ENCODE measurements at places on chromosomes 12 and 14.
A peak's percentile ranks its signal among the peaks of the same experiment; 100 is the strongest.

- no peak for DNase-seq
Measured at GRCh38 chr14:80077262-80077661, 134.0 kb downstream of the DIO2 start.

DNA sequence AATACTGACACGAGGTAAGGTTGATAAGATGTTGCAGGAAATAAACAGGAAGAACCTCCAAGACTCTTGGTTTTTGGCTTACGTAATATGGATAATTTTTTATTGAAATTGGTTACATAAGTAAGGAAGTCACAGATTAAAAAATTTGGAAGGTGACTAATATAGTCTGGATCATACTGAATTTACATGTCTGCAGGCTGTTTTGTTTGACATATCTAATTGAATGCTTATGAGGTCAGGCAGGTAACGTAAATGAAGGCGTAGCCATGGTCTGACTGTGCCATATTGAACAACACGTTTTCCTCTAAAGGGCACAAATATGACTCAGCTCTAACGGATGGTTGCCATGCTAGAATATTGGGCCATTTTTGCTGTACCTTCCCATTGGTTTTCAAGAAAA lies 648.1 kb upstream of the NOVA1 start:
- DNase-seq = no peak

DNA sequence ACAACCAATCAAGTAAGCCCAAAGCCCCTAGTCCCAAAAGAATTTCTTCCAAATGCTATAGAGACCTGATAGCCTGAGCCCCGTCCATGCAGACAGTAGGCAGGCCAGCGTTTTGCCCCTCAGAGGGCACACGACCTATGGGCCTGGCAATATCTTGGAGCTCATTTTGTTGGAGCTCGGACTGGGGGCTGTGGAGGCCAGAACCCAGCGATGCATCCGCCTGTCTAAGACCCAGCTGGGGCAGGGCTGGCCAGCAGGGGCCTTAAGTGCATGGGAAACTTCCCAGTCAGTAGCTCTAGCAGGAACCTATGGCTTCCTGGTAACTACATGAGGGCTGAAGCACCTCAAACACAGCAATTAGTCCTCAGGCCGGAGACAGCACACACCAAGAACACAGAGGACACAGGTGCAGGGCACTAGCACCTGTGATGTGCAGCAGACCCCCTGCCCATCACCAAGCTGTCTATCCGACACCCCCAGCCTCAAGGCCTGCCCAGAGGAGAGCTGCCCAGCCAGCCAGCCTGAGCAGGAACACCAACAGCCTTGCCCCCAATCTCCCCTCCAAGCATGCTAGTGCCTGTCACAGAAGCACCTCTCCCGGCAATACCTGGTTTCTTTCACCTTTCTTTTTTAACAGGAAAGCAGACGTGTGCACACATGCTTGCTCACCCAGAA lies 50.8 kb downstream of the ARL6IP4 start:
- DNase-seq = no peak

DNA sequence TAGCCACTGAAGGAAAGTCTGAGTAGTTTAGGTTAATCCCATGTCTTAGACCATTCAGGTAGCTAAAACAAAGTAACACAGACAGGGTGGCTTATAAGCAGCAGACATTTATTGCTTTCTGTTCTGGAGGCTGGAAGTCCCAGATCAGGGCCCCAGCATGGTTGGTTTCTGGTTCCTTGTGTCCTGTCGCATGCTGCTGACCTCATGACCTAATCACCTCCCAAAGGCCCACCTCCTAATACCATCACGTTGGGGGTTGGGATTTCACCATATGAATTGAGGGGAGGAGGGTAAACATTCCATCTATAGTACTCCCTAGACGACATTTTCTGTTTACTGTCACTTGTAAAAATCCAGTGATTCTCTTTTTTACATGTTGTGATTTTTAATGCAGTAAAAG lies 148.6 kb downstream of the FBXL14 start:
- DNase-seq = no peak

DNA sequence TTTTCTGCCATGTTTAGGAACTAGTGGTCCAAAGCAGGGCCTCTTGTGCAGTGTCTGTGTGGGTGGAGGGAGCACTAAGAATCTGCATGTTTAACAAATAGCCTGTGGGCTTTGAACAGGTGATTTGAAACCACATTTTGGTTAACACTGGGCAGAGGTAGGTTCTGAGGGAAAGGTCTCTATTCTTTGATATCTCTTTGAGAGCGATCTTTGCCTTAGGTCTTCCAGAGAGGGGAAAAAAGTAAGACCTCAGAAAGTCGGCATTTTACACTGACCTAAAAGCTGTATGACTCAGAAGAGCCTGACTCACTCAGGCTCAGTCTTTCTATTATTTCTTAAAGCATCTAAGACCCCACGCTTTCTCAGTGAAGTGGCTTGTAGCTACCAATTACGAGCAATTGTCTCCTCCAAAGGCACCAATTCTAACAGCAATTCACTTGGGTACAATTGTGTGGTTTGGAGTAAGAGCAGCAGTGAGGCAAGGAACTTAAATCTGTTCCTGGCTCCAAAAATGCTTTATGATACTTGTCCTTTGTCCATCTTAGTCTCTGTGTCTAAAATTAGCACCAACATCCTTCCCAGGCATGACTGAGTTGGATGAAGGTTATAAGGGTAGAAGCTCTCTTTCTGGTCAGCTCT lies 8.8 kb downstream of the EIF2B2 start:
- peak; percentile 17 for DNase-seq

DNA sequence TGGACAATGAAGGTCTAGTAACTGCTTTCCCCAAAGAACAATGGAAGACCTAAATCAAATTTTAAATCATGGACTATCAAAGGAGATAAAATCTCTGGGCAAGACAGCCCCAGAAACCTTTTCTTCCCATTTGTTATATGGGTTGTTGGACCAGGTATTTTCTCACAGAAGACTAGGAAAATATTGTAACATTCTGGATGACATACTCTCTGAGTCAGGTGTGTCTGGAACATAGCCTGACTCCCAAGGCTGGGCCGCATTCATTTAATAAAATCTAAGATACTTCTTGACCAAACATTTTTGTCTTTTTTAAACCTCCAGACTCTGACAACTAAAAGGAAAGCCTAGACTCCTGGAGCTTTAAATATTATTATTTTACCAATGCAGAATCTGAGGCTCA lies 87.9 kb downstream of the ATP23 start:
- no peak for DNase-seq
